Activated naive CD4-positive, alpha-beta T cell (primary cell): ENCODE measurements at places on chromosomes 2 and 18.

- no peak for DNase-seq
Observed at GRCh38 chr2:213220967-213221603, 63.2 kb upstream of the SPAG16 start.

DNA sequence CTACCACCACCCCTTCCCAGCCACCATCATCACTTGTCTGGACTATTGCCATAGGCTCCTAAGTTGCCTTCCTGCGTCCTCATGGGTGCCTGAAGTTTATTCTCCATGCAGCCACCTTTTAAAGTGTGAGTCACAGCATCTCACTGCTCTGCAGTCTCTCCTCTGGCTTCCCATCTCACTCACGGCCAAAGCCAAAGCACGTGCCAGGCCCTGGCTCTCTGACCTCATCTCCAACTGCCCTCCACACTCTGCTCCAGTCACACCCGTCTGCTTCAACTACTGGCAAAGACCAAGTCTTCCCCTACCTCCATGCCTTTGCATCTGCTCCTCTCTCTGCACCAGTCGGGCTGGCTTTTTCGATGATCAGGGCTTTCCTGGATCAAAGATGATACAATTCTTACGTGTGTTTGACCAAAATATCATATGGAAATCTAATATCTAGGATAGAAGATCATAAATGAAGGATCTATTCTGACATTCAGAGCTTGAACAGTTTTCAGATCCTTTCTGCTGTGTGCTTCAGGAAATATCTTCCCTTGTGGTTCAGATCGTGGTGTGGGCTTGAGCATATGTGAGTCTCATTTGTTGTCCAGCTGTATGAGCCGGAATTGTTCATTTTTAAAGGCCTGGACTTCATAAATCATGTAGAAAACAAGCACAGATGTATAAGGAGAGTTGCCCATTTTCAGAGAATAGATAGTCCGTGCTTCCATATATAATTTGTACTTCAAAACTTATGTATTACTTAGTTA, 175.6 kb downstream of the PRKCE start:
- DNase-seq: no peak

GRCh38 chr18:32405588-32405987, 65.1 kb downstream of the GAREM1 start:
- no peak for DNase-seq

GRCh38 chr2:98924038-98924830, 11.8 kb downstream of the CRACDL start:
- DNase-seq: no peak

DNA sequence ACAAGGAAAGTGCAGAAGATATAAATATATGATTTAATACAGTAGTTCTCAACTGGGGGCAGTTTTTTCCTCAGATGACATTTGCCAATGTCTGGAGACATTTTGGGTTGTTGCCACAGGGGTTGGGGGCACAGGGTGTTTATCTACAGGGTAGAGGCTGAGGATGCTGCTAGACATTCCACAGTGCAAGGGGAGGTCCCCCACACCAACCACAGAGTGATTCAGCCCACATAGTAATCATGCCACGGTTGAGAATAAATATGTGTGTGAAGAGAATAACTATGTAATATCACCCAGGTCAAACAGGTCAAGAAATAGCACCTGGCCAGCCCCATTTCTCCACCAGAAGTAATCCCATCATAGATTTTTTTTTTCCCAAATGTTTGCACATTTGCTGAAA, 17.9 kb downstream of the DYSF start:
- no peak for DNase-seq

- DNase-seq: no peak
Observed at GRCh38 chr2:26462100-26462499, 15.8 kb downstream of the OTOF start.

DNA sequence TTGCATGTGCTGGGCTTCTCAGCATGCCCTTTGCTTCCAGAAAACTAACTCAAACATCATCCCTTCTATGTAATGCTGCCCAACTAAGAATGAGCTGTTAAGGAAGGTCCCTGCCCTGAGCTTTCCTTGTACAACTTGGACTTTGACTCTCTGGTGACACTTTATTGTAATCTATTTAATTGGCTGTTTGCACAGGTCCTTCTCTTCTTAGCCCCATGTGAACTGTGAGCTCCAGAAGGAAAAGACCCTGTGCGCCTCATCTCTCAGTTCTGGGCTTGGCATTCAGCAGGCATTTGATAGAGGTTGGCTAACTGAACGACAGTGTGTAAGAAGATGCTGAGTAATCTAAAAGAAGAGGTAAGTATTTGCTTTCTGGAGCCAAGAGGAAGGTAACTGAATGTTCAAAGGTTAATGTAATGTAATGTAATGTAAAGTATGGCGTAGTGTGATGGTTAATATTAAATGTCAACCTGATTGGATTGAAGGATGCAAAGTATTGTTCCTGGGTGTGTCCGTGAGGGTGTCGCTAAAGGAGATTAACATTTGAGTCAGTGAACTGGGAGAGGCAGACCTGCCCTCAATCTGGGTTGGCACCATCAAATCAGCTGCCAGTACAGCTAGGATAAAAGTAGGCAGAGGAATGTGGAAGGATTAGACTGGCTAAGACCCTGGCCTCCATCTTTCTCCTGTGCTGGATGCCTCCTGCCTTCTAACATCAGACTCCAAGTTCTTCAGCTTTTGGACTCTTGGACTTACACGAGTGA, 60.8 kb upstream of the CCDC195 start:
- no peak for DNase-seq

GRCh38 chr18:46768166-46768921, 11.5 kb upstream of the ST8SIA5 start:
- DNase-seq: no peak

DNA sequence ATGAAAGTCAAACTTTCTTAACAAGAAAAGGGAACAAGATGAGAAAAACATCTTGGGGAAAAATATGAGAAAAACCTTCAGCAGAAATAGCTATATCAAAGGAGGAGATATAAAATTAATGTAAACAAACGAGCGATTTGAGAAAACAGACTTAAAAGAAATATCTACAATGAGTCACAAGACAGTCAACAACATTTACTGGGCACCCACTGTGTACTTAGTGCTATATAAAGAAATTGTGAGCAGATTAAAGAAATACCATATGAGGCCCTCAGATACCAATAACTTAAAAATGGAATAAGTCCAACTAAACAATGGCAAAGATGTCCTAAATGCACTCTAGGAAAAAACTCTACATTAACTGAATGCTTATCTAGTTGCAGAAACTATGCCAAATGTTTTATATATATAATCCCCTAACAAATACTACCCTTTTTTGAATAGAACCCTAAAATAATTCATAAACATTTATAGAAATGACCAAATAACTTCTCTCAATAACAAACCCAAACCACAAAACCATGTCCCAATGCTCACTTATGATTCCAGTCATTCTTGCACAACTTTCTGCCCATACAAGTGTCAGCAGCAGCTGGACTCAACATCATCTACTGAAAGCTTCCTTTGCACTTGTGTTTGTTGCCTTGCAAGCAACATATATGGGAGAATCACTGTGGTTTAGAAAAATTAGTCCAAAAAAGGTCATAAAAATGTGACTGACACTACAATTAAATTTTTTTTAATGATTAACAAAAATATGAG, 83.5 kb downstream of the COBLL1 start:
- no peak for DNase-seq

GRCh38 chr2:20108655-20109396, 57.4 kb upstream of the LAPTM4A start:
- no peak for DNase-seq

DNA sequence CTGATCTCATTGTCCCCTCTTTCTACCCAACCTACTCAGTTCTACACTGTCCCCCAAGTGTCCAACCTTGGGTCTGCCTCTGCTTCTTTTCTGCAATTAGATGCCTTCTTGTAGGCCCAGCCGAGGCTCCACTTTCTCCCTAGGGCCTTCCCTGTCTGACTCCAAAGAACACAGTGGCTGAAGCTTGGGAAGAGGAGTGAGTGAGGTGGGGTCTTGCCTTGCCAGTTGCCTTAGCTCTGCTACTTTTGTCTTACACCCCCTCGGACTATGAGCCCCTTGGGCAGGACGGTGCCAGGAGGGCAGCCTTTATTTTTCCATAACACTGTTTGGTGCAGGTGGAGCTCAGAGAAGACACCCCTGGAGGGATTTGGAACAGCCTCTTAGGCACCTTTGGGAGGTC, 345.1 kb downstream of the CYP26B1 start:
- DNase-seq: no peak
